ENCODE measurements at places on chromosomes 16 and 17.

DNA sequence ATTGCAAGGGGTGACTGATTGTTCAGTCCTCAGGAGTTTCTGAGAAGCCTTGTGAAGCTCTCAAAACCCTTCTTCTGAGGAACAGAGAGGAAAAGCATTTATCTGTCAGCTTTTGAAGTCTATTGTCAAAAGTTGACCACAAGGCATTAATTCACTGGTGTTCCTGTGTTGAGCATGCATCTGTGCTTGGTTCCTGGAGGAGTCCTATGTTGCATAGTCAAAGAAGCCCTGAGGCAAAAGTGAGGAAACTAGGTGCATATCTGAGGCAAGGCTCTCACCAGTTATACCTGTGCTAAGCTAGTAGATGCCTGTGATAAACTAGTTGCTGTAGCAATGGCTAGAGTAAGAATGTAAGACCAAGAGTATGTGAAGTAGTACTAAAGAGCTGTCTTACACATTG lies 1.8 kb upstream of the HEATR6 start:
- DNase-seq, result no peak

- DNase-seq, result no peak
Measured at GRCh38 chr17:40459636-40460603, 16.7 kb downstream of the IGFBP4 start.

GRCh38 chr16:76190057-76190456 lies 87.1 kb upstream of the CNTNAP4 start:
- DNase-seq, result no peak

DNA sequence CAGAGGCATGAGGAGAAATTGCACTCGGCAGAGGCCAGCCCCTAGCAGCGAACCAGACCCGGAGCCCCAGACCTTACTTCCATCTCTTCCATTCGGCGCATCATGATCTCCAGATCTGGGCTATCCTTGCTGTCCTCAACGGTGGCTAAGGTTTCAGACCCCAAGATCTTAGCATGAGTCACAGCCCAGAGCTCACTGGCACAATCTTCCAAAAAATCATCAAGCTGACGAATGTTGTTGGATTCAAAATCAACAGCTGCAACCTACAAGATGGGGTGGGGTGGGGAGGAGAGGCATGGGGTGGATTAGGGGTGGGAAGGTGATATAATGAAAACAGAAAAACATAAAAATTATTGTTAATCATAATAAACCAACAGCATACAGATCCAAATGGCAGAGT lies 39.7 kb upstream of the PITPNM3 start:
- DNase-seq, result no peak

DNA sequence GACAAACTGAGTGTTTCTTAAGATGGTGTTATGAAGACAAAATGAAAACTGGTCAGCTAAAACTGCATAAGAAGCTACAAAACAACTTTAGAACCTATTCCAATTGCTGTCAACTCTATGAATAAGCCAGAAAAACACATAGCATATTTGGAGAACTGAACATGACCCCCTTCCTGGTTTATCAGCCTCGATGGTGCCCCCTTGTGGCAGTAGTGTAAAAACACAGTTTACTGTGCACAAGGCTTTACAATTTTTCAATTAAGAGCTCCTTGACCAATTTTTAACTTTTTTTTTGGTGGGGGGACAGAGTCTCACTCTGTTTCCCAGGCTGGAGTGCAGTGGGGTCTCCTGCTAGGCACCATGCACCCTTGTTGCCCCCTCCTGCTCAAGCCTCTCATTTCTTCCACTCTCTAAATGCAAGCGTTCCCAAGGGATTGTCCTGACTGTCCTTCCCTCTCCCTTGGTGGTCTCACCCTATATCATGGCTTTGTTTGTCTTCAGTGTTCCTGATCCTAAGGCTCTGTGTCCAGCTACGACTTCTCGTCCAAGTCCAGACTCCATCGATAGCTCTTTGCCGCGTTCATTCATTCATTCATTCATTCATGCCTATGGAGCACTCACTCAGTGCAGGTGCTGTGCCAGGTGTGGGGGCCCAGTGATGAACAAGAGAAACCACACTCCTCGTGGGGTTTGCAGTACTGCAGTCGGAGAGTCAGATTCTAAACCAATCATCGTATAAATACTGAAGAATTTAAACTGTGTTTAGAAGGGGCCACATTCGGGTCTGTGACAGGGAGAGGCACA lies 7.5 kb downstream of the EIF1 start:
- DNase-seq, result no peak
